ENCODE measurements at places on chromosomes 7 and 10.

GRCh38 chr7:130500910-130501309, 9.0 kb downstream of the MEST start:
- DNase-seq: no peak

DNA sequence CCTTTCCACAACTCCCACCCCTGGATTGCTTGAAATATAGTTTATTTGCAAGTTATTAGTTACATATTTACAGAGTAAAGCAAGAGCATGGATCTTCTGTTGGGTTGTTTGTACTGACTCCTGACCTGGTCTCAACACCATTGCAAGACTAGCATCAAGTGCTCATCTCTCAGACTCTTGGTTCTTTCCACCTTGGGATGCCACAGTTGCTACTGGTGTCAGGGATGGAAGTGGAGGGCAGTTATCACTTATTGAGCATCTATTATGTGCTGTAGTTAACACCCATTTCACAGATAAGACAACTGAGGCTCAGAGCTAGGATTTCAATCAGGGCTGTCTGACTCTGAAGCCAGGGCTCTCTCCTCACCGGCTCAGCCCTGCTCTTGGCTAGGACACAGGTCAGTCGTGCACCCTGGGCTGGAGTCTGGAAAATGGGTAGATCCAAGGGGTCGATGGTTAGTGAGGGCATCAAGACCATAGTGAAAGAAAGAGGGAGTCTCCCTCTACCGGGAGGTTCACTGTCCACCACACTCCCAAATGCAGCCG, 614 bp upstream of the ADAMTS14 start:
- no peak for DNase-seq

DNA sequence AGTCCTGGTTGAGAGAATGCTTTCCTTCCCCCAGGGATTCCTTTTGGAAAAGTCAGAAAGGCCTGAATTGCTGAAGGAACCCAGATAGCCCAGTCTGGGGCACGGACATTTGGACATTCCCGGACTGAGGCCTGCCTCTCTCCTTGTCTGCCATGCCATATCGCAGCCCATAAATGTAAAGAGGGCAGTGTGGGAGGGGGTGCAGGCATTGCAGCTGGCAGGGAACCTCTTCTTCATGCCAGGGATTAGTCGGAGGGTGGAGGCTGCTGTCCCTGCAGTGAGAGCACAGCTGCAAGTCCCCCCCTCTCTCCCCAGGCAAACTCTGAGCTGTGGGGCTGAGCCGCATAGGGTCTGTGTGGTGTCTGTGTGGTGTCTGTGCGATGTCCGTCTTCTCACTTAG, 486.0 kb upstream of the MKI67 start:
- no peak for DNase-seq

- DNase-seq: no peak
These were observed 69.4 kb upstream of the CAV2 start for GRCh38 chr7:116429986-116430619.

GRCh38 chr7:154985230-154985629, 17.7 kb downstream of the PAXIP1 start:
- DNase-seq: no peak

GRCh38 chr7:121519548-121520521, 123.7 kb upstream of the FAM3C start:
- no peak for DNase-seq

DNA sequence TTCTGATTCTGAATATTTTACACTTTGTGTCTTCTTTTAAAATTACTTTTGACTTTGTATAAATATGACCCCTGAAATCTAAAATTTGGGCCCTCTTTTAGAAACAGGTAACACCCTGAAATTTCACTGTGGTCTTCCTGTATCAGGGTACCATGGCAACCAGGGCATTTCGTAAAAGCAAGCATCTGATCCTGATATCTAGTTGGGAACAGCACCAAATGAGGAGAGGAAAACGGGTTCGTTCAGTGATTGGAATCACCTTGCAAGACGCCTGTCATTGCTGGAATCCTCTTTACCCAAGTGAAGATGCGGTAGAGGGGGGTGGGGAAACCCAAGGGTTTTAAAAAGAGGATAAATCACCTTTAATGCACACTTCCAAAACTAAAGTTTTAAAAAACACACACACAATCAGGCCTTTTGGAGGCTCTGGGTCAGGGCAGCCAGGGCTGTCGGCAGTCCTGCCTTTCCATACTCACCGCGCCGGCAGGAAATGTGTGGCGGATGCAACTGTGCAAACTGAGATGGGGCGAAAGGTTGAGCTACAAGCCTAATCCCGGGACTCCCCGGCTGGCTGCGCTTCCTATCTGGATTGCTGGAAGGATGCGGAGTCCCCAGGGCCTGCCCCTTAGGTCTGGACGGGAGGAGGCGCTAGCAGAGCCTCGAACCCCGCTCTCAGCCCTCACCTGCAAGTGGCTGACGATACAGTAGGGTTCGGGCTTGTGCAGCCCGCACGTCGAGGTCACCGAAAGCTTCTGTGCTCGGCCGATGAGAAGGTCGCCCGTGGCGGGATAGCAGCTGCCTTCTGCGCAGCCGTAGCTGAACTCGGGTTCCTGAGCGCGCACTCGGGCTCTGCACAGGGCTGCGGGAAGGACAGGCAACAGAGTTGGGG, 1.8 kb downstream of the LAMB1 start:
- peak; percentile 66 for DNase-seq

- DNase-seq: no peak
These were observed at the start of gene ABCB4 for GRCh38 chr7:87475359-87476178. Gene ABCB4, minus strand, starts transcription at chr7:87475680. Its CDS starts 215 bp downstream, at chr7:87475465.

GRCh38 chr7:148699024-148699781, 500 bp downstream of the CUL1 start:
- peak; percentile 58 for DNase-seq

DNA sequence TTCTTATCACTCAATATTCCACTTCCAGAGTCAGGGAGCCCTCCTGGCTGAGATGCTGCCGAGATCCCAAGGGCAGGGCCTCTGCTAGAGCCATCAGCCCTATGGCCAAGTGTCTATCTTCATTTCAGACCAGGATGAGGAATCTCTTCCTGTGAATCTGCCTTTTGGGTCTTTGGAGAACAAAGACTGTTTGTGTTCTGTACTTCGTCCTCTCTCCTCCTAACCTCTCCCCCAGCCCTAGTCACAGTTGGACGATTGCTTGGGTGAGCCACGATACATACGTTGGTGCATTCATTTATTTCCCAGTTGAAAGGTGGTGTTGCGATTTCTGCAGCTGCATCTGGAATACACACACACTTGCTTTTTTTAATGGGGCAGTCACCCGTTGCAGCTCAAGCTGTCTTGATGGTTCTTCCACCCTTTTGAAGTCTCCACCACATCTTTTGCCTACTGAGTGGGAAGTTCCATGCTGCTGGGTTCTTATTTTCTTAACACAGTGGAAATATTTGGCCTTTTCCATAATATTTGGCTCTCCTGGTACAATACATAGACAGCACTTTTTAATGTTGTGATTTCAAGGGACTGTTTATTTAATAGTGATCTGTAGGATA, 26.7 kb downstream of the SH3PXD2A start:
- no peak for DNase-seq

DNA sequence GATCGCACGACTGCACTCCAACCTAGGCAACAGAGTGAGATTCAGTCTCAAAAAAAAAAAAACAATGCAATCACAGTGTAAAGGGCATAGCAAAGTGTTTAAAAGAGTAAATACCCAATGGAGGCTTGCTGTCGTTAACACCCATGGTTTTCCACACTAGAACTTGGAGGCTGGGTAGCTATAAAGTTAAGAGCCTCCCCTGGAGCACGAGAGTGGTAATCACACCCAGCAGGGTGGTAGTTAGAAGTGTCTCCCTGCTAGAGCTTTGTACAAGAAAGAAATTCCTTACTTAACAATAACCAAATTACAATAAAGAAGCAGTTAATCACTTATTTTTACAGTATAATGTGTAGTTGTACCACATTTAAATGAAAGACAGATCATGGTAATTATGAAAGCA, 1078.9 kb downstream of the NRG3 start:
- DNase-seq: no peak

GRCh38 chr7:97859606-97860204, 12.5 kb downstream of the ASNS start:
- DNase-seq: no peak

DNA sequence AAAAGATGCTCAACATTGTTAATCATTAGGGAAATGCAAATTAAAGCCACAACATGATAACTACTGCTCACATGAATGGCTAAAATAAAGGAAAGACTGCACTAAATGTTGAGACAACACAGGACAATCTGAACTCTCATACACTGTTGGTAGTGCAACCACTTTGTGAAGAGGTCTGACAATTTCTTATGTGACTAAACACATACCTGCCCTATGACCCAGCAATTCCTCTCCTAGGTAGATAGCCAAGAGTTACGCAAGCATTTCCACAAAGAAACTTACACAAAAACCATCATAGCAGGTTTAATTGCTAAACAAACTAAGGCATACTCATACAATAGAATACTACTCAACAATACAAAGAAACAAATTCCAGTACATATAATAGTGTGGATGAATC, 41.8 kb upstream of the HERPUD2 start:
- no peak for DNase-seq

GRCh38 chr7:74280985-74281384, 8.2 kb upstream of the CLIP2 start:
- no peak for DNase-seq

DNA sequence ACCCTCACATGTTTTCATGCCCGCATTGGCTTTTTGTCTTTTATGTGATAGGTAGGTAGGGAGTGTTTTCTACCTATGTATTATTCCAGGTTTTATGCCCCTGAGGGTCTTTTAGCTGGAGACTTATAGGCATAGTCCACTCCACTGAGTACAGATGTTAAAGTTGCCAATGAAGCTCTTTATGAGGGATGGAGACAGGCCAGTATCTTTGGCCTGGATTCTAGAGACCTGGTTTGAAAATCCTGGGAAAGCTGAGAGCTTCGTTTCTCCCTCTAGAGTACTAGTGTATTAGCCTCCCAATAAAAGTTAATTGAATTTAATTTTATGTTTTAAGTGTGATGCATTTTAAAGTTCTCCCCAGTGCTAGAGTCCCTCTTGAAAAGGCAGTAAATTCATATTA, 854.1 kb downstream of the LRMDA start:
- DNase-seq: no peak

GRCh38 chr10:125548878-125549277, 134.1 kb downstream of the TEX36 start:
- DNase-seq: no peak

DNA sequence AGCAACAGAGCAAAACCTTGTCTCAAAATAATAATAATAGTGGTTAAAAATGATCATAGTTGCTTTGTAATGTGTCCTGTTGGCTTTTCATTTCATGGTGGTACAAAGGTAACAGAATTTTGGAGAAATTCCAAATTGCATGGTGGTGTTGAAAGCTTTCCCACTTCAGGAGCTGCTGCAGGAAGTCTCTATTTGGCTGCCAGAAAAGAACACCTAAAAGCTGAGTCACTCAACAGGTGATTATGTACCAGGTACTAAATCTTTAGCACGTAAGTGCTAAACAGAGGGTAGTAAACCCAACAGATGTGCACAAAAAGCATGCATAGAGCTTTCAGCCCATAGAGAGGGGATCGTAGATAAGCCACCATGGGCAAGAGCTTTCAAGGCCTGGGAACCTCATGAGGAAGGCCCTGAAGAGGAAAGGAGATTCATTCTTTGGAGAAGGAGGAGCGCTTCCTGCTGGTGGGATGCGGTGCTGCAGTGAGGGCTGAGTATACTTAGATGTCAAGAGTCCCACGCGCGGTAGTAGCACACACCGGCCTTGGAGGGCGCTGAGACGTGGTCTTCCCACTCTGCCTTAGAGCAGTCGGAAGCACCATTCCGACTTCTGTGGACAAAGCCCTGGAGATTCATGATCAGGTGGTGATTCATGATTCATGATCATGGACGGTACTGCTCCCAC, 118.7 kb downstream of the RALA start:
- DNase-seq: no peak

GRCh38 chr7:34296663-34297062, 361.4 kb upstream of the NPSR1 start:
- no peak for DNase-seq

GRCh38 chr10:109963439-109963838, 40.1 kb upstream of the XPNPEP1 start:
- DNase-seq: no peak

GRCh38 chr7:122790591-122790990, 87.9 kb upstream of the RNF148 start:
- DNase-seq: no peak

GRCh38 chr7:121730869-121731268, 142.1 kb upstream of the PTPRZ1 start:
- no peak for DNase-seq

DNA sequence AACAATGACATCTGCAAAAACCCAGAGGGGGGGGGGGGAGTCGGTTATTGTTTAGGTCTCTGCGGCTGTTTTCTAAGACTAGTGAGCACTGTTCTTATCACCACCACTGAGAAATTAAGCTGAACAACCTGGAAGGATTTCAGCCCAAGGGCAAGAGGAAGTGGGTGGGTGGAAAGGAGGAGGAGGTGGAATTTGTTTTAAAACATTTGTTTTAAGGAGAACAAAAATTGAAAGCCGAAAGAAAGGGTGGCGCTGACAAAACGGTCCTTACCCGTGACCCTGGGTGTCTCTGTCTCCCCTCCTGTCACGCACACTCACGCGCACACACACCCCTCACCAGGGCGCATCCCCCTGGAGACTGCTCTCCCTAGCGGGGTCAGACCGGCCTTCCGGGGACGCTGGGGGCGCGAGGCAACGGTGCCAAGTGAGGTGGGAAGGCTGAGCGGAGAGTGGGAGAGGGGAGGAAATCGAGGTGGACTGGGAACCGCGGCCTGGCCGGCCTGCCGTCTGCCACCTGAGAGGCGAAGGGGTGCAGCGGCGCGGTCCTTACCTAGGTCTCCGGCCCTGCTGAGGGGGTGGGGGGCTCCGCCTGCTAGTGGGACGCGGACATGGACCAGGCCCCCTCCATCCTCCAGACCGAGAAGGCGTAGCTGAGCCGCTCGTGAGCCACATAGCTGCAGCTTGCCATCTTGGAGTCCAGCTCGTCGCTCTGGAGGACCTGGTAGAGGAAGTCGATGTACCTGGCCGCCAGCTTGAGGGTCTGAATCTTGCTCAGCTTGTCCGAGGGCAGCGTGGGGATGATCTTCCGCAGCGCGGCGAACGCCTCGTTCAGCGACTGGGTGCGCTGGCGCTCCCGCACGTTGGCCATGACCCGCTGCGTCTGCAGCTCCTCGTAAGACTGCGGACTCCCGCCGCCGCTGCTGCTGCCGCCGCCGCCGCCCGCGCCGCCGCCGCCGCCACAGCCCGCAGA, 1.0 kb downstream of the TWIST1 start:
- peak; percentile 22 for DNase-seq

DNA sequence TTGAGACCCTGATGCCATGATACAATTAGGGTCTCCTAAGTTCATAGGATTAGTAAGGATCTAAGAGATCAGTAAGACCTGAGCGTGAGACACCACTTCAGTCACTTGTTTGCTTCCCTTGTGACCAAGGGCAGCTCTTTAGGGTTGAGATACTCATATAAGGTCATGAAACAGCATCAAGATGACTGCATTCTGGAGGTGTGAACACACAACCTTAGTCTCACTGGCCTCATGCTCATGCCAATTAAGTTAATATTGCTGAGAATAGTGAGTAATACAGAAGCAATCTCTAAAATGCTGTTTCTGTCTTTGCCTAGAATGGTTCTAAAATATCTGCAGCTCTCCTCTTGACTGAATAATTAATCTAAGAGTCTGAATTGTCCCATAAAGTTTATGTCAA, 39.6 kb upstream of the KLHL7 start:
- no peak for DNase-seq

GRCh38 chr10:119620241-119621077, 23.7 kb upstream of the TIAL1 start:
- no peak for DNase-seq
